Stimulated activated CD8-positive, alpha-beta memory T cell treated with anti-CD3 and anti-CD28 coated beads, Interleukin-4, amount 100 ng/mL, for 24 hours (primary cell): ENCODE measurements at places on chromosomes 5 and 9.
A peak's percentile ranks its signal among the peaks of the same experiment; 100 is the strongest.

DNA sequence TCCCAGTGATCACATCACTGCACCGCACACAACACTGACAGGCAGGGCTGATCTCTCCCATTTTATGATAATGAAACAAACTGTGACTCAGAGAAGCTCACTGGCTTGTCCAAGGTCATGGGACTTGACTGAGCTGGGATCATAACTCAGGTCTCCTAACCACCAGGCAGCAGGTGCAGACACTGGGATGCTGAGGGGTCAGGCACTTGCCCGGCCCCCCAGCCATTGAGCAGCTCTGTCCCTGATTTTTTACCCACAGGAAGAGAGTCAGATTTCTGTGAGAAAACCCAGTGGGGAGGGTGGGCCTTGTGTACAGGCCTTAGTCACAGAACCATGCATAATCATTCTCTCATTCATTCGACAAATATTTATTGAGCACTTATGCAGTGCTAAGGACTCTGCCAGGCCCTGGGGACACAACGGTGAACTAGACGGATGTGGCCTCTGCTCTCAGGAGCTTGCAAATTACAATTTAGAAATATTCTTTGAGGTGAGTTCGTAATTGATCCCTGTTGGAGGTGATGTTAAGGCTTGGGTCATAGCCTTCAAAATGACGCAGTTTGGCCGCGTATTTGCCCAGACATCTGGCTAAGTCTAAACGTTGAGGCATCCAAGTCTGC, 54.5 kb upstream of the TGFBR1 start:
- DNase-seq, result no peak

DNA sequence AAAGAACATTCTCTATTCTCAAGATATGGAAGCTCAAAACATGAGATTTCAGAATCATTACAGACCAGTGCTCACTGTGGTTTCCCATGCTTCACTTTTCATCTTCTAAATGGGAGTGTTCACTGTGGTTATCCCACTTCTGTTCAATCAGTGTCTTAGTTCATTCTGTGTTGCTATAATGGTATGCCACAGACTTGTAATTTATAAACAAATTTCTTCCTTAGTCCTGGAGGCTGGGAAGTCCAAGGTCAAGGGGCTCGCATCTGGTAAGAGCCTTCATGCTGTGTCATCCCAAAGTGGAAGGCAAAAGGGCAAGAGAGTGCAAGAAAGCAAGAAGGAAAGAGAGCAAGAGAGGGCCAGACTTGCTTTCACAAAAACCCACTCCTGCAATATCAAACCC, 146.3 kb downstream of the TTC39B start:
- DNase-seq, result no peak

- DNase-seq, result no peak
Measured at GRCh38 chr9:74951107-74951720, 1.5 kb downstream of the C9orf40 start.

DNA sequence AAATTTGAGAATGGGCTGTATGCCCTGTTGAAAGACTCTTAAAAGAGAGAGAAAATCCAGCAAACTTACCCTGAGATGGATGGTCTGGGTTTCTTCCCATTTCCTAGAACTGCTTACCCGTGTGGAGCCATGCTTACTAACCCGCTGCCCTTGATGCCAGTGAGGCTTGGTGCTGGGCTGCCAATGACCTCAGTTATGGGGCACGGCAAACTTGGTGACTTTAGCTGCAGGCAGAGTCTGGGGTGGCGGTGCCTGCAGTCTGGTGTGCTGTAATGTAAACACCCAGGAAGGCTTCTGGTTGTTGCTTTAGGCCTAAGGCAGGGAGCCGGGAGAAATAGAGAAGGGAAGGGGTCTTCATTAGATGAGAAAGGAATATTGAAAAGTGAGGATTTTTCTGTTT, 7.3 kb upstream of the TENT4A start:
- DNase-seq, result no peak

DNA sequence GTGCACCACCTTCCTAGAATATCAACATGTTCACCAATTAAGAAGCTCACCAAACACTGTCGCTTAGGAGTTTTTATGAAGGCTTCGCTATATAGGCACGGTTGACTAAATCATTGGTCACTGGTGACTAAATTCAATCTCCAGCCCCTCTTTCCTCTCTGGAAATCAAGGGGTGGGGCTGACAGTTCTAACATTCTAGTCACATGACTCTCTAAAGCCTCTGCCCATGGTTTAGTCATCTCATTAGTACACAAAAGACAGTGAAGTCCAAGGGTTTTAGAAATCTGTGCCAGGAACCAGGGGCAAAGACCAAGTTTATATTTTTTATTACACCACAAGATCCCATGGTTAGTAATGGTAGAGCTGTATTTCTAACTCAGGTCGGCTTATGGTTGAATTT, 243.2 kb downstream of the ELAVL2 start:
- DNase-seq, result no peak

DNA sequence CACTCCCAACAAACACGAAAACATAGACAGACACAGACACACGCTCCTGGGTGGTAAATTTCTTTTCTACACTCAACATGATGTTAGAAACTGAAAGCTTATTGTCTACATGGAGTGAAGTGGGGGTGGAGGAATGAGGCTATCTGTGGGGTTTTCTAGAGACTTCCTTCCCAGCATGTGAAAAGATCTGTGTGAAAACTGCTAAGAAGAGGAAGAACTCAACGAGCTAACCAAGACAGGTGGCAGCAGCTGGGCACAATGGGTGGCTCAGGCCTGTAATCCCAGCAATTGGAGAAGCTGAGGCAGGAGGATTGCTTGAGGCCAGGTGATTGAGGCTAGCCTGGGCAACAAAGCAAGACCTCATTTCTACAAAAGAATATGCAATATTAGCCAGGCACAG, 7.6 kb downstream of the FYB1 start:
- no peak for DNase-seq

DNA sequence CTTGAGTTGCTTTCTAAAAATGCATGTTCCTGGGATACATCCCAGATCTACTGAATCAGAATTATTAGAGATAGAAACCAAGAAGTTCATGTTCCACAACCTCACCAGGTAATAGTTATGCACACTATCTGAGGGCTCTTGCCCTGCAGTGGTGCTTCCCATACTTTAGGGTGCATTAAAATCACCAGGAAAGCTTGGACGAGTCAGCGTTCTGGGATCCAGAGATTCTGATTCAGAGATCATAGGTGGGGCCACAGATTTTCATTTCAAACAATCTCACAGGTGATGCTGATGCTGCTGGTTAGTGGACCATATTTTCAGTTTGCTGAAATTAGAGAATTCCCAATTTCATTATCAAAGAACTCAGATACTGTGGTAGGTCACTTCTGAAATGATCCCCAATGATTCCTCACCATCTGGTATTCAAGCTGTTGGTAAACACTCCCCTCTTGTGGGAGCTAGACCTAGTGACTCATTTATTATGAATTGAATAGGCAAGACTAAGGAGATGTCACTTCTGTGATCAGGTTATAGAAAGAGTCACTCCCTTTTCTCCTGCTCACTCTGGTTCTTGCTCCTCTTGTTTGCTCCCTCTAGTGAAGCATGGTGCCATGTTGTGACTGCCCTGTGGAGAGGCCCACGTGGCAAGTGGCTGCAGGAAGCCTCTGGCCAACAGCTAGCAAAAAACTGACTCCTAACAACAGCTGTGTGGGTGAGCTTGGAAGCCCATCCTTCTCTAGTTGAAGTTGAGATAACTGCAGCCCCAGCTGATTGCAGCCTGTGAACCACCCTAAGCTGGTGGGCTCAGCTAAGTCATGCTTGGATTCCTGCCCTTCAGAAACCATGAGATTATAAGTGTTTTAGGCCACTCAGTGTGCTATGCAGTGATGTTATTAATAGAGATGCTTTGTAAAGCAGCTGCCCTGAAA, 59.8 kb downstream of the SH3TC2 start:
- no peak for DNase-seq

- no peak for DNase-seq
Measured at GRCh38 chr5:160800375-160801275, 51.4 kb downstream of the ATP10B start.

DNA sequence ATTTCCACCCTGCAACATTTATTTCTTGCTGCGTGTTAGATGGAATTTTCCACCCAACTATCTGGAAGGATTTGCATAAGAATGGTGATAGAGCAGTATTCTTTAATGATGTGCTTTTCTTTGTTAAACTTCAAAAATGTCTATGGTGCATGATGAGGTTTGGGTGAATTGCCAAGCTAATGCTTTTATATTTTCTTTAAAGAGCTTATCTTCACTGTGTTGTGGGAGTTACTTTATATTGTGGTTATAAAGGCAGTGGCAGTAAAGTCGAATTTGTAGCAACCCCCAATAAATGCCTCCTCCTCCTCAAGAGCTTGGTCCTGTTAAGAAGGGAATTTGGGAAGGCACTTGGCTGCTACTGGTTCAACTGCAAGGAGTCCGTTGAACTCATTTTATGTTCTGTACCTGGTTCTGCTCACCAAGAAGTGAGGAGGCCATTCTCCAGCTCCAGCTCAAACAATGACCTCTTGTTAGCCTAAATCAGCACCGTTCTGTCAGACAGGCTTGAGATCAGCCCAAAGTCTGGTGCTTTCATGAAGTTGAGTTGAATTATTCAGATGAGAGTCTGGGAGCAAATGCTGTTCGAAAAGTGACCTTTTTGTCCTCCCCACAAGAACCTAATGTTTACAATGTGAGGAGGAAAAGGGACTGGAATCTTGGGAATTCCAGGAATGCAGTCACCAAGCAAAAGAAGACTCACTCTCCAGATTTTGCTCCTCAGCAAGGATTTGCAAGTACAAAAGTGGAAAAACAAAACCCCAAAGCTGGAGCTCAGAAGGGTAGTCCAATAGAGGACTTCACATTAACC, 217.0 kb downstream of the TMEM38B start:
- no peak for DNase-seq

DNA sequence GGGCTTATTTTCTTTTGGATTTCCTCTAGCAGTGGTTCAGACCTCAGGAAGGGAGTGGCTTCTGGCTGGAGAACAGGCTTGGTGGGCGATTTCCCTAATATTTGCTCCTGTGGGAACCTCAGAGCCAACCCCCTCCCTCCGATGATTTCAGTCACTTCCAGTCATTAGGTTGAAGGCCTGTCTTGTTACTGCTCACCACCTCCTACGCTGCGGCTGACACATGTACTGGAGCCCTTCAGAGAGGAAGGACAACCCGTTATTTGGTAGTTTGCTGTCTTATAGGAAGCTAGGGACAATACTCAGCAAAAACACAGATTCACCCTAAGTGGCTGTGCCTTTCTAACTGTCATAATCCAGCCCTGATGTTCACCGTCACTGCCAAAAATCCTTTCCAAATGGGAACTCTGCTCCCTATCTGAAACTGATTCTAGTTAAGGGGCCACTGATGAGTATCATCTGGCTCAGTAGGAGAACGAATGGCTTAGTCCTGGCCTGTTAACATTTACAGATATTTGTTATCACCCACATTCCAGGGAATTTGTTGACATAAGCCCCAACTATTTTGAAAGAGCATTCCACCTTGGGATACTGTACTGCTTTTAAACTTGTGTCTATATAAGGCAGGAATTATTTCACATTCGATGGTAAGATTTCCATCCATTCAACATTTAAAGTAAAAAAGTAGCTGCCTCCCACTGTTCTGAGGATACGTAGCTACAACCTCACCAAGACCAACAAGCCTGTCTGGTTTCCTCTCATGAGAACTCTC, 29.3 kb upstream of the ANKH start:
- DNase-seq, result no peak

- no peak for DNase-seq
Measured at GRCh38 chr5:62942384-62942783, 363.8 kb downstream of the LRRC70 start.

DNA sequence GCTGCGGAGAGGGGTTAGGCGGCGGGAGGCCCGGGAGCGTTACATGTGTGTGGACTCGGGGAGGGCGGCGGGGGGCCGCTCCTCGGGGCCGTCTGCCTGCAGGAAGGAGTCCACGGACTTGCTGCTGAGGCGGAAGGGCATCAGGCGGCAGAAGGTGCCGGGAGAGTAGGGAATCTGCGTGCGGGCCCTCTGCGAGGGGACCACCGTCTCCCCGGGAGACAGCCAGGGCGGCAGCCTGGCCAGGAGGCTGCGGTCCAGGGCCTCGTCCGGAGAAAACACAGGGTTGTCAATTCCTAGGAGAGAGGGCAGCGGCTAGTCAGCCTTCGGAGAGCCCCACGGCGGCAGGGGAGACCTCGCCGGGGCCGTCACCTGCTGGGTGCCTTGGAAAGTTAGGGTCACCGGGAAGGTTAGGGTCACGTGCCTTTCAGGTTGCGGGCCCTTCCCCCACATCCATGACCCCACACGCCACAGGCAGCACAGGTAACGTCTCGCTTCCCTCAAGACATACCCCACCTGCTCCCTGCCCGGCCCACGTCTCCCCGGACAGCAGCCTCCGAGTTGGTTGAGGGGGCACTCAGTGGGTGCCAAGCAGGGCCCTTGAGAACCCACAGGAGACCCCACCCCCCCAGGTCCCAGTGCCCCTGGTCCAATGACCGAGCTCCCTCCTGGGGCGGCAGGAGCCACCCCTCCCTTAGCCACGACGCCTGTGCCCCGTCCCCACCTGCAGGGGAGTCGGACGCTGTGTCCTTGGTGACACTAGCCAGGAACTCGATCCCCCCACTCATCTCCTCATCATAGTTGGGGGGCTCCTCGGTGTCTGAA, 32.1 kb downstream of the EXOC3 start:
- DNase-seq, result no peak

- DNase-seq, result no peak
Measured at GRCh38 chr5:55241746-55242145, 8.3 kb upstream of the CCNO start.

DNA sequence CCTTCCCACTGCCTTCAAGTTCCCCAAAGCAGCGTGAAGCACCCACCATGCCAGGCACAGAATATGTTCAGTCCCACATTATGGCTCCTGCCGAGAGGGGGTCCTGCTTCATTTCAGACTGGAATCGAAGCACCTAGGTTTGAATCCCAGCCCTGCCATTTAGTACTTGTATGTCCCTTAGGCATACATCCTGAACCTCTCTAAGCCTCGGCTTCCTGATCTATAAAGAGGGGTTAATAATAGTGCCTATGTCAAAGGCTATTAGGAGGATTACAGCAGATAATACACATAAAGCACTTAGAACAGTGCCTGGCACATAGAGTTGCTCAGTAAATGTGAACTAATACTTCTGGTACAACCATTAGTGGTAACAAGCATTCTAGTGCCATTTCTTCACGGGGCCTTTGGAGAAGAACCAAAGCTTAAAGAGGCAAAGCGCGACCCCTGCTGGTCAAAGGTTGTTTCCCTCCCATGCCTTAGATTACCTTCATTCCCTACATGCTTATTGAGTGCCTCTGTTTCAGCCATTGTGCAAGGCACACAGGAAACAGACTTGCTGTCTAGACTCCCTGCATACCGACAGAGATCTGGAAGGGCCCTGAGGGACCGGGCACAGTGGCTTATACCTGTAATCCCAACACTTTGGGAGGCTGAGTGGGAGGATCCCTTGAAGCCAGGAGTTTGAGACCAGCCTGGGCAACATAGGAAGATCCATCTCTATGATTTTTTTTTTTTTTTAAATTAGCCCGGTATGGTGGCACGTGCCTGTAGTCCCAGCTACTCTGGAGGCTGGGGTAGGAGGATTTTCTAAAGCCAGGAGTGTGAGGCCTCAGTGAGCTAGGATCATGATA, 98.3 kb downstream of the PPARGC1B start:
- peak; percentile 71 for DNase-seq

GRCh38 chr5:91494447-91494996, 111.4 kb upstream of the ARRDC3 start:
- DNase-seq, result no peak
